Vagina (tissue), 2 donors: ENCODE measurements at places on chromosomes 6 and 20. TPM values are rescaled to one million over a fixed set of nuclear protein-coding genes. Genes with fewer than 3 reads are reported as not detected.

Gene HSPA1B
- 466 TPM for total RNA-seq

Gene PKHD1
- 0.49 TPM for total RNA-seq

Gene STK4
- total RNA-seq = 25.8 TPM

Gene RIPOR2
- 19.4 TPM for total RNA-seq

Gene DDRGK1
- total RNA-seq = 61.4 TPM

Gene NKAIN4
- not detected for total RNA-seq

Gene FKBP1C
- not detected for total RNA-seq

Gene LAMA2
- total RNA-seq = 91.1 TPM

Gene B3GALT4
- 14.0 TPM for total RNA-seq
